ENCODE measurements at places on chromosomes 11 and 22.

- no peak for DNase-seq
Measured at GRCh38 chr22:31449506-31449905, 40.1 kb downstream of the EIF4ENIF1 start.

DNA sequence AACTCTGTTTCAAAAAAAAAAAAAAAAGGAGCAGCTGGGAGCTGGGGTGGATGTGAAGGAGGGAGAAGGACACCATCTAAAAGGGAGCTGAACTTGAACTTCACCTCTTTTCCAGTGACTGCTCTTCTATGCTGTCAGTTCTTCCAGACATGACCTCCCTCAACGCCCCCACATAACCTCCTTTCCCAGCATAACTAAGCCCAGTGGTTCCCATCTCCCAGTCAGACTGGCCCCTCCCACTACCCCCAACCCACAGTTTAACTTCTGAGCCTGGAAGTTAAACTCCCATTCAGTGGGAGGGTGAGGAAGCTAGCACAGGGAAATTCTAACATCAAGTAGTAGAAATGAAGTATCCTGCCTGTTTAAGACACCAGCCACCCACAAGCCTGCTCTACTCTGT lies 1.8 kb downstream of the ARHGAP1 start:
- DNase-seq = no peak

- DNase-seq = no peak
Measured at GRCh38 chr11:46675949-46676348, 24.5 kb downstream of the ARHGAP1 start.

GRCh38 chr11:61694602-61694939 lies 14.4 kb downstream of the DAGLA start:
- DNase-seq = no peak

- no peak for DNase-seq
Measured at GRCh38 chr11:116990811-116991210, 107.4 kb downstream of the SIK3 start.

DNA sequence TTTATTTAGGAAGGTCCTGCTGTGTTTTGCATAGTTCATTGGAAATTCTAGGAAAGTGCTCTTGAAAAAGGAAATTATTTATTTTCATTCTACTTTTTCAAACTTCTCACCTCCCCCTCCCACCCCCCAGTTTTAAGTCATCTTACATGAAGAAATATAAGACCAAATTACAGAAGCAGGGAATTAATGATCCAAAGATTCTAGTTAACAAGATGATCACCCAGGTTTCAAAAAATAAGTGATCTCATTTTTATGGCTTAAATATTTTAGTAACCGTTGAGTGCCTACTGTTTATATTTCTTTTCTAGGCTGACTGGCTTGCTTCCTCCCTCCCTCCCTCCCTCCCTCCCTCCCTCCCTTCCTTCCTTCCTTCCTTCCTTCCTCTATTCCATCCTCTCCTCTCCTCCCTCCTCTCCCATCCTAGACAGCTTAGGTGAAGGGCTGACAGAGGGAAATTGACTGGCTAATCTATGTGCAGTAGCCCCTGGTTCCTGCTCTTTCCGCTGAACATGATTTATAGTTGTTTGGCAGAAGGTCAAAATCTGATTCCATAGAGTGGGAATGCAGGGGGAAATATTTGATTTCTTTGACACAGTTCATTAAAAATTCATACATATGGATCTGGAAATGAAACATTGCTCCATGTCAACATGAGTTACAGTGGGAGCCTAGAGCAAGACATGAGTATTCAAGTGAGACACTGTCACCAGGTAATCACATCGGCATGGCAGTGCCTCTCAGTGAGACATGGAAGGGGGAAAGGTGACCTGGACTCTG lies 123.4 kb downstream of the COMMD9 start:
- no peak for DNase-seq

GRCh38 chr11:119974467-119974866 lies 163.4 kb downstream of the TRIM29 start:
- no peak for DNase-seq

DNA sequence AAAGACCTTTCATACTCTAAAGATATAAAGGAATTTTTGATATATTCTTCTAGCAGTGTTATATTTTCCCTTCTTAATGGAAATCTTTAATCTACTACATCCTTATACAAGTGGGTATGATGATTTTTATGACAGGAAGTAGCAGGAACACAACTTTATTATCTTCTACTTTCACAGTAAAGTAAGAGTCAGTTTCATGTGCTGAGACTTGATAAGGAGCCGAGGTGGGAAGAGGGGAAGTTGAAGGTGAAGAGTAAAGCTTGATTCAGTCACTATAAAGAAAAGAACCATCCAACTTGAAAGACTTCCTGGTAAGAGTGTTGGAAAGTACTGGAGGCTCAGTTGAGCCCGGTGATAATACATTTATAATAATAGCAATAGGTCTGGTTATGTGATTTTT lies 82.1 kb upstream of the PTH start:
- no peak for DNase-seq

GRCh38 chr11:63719987-63720386 lies 38.7 kb downstream of the RTN3 start:
- DNase-seq = no peak

DNA sequence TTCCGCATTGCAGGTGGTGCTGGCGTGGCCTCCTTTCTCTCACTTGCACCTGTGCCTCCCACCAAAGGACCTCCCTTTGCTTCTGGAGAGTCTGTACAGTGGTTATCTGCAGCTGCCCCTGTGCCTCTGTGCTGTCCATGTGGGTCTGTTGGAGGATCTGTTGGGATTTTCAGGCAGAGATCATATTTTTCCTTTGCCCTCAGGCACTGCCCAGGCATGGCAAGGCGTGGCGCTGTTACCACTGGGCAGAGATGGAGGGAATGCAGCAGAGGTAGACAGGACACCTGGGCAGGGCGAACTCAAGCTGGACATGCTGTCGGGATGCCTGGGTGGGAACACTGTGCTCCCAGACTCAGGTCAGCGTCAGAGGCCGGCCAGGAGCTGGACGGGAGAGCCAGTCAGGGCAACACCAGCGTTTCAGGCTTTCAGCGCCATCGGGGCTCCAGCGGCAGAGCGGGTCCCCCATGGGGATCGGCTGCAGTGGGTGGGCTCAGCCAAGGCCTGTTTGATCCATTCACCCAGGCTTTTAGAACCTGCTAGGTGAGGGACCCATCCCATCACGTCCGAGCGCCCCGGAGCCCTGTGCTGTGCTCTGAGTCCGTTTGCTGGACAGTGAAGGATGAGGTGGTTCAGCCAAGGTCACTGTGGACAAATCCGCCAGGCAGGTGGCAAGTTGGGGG lies 718.9 kb downstream of the BRD1 start:
- DNase-seq = no peak

DNA sequence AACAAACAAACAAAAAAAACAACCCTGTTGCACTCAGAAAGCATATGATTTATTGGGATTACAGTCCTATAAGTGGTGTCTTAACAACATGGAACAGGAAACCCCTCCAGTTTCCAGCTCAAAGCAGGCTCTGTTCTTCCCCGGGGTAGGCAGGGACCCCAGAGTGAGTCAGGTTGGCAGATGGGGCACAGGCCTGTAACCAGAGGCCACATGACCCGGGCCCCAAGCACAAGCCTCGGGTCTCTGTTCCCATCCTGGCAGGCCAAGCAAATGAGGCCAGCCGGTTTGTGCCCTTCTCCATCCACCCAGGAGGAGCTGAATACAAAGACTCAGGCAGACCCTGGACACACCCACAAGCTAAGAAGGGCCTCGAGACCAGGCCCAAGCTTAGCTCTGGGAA lies 75.8 kb downstream of the NAT10 start:
- no peak for DNase-seq

- no peak for DNase-seq
Measured at GRCh38 chr11:27754035-27755017, 54.1 kb upstream of the BDNF start.

DNA sequence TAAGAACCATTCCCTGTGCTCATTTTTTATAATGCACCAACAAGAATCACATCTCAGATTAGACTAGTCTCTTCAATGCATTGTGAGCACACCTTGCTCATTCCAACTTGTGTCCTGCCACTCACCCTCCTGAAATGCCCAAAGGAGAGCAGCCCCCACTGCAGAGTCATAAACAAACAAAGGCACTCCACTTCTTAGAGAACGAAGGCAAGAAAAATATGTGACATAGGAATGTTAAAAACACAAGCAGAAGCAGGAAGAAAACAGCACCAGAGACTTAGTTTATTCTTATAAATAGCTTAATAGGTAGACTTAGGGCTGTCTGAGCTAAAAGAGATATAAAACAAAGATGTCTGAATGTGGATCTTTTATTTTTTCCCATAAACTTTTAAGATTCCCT lies 57.2 kb downstream of the GUCY1A2 start:
- no peak for DNase-seq

- DNase-seq = no peak
Measured at GRCh38 chr22:33894515-33894914, 25.8 kb downstream of the LARGE1 start.

DNA sequence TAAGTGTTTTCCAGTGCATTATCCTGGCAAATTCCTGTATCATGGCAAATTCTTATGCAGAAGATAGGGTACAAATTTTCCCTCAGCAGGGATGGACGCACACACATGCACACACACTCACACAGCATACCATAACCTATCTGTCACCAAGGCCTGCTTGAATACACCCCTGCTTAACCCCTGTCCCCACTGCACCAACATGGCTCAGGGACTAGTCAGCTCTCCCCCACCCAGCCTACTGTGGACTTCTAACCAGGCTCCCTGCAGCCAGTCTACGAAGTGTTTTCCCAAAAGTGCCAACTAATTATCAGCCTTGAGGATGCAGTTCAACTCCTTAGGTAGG lies 63.1 kb downstream of the RAB30 start:
- DNase-seq = no peak

DNA sequence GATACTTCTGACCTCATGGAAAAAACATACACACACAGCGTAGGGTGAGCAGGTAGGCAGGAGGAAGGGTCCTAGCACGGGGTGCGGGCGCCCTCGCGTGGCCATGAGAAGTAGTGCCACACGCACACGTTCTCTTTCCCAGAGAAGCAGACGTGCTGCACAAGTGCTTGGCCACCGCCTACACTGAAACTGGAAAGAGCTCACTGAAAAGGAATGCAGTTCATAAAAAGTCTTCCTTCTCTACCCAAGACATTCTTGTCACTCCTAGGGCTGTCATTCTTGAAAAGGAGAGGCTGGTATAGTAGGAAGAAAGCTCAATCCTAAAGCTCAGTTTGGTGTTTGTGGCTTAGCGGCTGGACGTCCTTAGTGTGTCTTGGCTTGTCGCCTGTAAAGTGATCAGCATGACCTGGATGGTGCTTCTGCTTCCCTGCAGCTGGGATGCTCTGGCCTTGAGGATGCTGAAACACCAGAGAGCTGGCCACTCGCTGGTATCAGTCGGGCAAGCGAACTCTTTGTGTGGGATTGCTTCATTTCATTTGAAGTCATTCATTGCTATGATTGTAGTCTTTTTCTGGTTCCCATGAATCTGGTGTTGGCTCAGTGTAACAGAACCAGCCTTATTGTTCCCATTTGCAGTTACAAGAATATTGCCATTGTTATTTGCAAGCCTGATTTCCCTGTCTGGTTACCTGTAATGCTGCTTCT lies 303.8 kb downstream of the NTM start:
- DNase-seq = peak; percentile 55

- no peak for DNase-seq
Measured at GRCh38 chr22:26435327-26436093, 6.5 kb downstream of the ASPHD2 start.

GRCh38 chr11:123176785-123177184 lies 18.3 kb downstream of the CLMP start:
- DNase-seq = no peak

GRCh38 chr11:5596607-5597201 lies at the start of gene TRIM6:
TRIM6 (plus strand) TSS chr11:5596637; CDS start chr11:5596898, 261 bp downstream.
- no peak for DNase-seq

DNA sequence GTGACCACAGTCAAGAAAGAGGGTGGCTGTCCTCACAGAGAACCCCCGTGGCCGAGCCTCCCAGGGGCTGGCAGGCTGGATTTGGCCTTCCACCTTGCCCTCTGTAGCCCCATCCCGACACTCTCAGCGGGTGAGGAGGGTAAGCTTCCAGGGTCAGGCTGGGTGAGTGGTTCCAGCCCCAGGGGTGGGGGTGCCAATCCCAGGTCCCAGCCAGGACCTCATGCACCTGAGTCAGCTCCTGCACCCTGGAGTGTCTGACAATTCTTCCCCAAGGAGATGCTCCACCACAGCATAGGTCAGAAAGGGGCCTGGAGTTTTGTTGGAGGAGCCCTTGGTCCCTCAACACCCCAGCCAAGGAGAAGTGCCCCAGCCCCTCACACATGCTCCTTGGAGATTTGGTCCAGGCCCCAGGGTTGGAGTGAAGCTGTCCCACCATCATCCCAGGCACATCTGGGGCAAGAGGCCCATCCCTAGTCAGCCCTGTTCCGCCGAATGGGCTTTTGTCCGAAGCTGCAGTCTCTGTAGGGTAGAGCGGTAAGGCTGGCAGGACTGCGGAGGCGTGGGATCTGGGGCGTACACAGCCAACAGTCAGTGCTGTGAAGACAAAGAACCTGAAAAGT lies 8.4 kb downstream of the LINC01488 start:
- no peak for DNase-seq

- DNase-seq = no peak
Measured at GRCh38 chr11:14093065-14093464, 130.5 kb downstream of the SPON1 start.

GRCh38 chr22:26367402-26368245 lies 61.4 kb upstream of the ASPHD2 start:
- DNase-seq = peak; percentile 5

GRCh38 chr22:37525073-37525745 lies 6.0 kb upstream of the CARD10 start:
- no peak for DNase-seq

DNA sequence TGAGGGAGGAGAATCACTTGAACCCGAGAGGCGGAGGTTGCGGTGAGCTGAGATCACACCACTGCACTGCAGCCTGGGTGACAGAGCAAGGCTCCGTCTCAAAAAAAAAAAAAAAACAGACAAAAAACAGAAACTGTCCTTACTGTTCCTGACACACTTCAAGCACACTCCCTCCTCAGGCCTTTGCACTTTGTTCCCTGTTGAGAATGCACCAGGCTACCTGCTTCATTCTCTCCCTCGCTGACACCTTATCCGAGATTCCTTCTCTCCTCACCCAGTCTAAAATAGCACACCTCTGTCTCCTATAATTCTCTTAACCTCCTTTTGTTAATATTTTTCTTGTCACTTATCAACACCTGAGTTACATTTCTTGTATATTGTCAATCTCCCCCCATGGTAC lies 32.3 kb upstream of the TECTA start:
- no peak for DNase-seq
